ENCODE measurements at places on chromosomes 3 and 15. TPM values are rescaled to one million over a fixed set of nuclear protein-coding genes. Genes with fewer than 3 reads are reported as not detected.

- DNase-seq = no peak
Observed at GRCh38 chr3:188712991-188713390, 458.8 kb upstream of the TPRG1 start.

- no peak for DNase-seq
Observed at GRCh38 chr3:10280177-10280529, 12.6 kb downstream of the GHRL start.

DNA sequence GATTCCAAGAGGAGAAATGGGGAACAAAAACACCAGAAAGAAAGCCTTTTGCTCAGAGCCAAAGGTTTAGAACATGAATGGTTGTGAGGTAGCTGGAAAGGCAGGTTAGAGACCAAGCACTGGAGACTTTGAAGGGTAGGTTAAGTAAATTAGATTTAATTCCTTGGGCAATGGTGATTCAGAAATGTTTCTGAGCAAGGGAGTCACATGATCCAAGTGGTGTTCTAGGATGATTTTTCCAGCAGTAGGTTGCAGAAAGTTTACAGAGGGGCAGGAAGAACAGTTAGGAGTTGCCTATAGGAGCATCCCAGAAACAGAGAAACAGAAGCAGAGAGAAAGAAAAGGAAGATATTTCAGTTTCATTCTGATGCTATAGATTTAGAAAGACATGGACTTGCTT lies 139.8 kb downstream of the WDR76 start:
- no peak for DNase-seq

GRCh38 chr15:74552773-74553441 lies 11.9 kb downstream of the ARID3B start:
- no peak for DNase-seq

GRCh38 chr3:138945709-138946662 lies 951 bp downstream of the FOXL2 start:
- DNase-seq = no peak

ATP8B4 gene
- total RNA-seq = 15.8 TPM
